Panc1 (cell line): ENCODE measurements at places on chromosomes 12 and 14. TPM values are rescaled to one million over a fixed set of nuclear protein-coding genes. Genes with fewer than 3 reads are reported as not detected.

- DNase-seq = no peak
Measured at GRCh38 chr14:104343690-104344640, 205.6 kb downstream of the KIF26A start.

DNA sequence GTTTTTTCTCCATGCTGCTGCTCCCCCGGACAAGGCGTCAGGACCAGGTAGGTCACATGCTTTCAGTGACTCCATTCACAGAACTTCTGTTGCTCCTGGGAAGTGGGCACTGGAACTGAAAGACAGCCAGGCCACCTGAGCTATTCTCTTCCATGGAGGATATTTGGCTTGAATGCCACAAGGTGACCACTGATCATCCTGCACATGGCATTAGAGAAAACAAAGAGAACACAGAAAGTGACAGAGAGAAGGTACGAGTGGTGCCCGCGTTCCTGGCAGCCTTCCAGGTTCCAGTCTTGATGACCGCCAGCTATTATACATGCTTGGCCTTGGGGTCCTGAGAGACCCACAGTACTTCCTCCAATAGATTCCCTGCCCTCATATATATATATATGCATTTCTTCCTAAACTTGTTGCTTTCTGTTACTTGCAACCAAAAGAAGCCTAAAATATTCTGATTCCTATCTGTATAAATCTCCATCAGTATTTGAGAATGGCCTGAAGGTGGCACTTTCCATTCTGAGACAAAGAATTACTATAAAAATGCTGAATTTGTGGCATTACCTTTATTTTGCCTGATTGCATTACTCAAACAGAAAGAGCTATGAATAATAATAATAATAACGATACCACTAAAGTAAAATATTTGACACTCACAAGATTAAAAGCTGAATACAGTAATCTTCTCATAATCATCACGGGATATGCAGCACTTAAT, 174.9 kb downstream of the FOXN3 start:
- DNase-seq = no peak

DNA sequence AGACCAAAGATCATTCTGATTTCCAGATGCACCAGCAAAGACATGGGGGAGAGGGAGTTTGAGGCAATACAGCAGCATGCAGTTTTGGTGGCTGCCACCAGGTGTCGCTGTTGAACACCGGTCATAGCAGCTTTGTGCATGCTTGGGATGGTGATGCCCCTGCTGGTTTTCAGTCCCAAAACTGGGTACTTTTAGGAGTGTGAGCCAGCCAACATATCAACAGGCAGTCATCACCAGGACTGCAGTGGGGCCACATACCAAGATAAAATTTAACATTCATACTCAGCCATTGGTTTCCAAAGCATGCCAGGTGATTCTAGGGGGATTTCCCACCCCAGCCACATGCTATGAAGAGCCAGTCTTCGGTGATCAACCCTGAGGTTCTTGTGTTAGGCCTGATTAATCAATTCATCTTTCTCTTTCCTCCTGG, 64.2 kb downstream of the PHETA1 start:
- DNase-seq = no peak

DNA sequence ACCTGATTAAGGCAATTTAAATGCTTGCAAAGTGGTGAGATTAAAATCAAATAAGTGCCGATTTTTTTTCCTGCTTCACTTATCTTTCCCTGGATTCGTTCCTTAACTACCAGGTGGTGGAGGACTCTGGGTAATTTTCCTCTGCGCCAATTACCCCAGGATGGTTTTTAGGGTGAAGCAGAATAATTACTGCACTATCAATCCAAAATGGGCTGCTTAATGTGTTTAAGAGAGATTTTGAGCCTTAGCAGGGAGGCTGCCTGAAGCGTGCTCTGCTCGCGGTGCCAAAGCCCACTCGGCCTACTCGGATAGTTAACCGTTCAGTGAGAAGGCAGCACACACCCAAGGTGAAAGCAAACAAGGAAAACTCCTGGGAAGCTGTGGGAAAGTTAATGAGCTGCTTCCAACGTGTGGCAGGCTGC, 274.9 kb upstream of the LMO3 start:
- DNase-seq = no peak

SERPINA5 gene
- 0.49 TPM for total RNA-seq

- DNase-seq = no peak
Measured at GRCh38 chr12:112979041-112979680, 842 bp downstream of the OAS2 start.

- no peak for DNase-seq
Measured at GRCh38 chr12:91094957-91095356, 16.3 kb downstream of the LUM start.

IL23A gene
- total RNA-seq = 0.41 TPM

PPP1R36 gene
- total RNA-seq = 0.69 TPM

DNA sequence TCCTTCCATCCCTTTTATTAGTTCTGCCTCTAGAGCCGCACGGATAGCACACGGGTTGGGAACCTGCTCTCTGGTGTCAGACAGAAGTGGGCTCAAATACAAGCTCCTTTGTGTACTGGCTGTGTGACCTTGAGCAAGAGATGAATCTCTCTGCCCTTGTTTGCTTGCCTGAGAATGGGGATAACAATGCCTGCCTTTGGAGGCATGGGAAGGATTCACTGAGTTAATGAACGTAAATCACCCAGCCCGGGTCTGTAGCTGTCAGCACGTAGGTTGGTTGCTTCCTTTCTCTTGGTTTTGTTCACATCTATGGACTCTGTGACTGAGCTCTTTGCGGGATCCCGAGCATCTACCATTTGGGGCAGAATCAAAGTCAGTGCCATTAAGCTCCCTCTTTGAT, 79.3 kb upstream of the NRXN3 start:
- no peak for DNase-seq
